Fibroblast of skin of scalp (primary cell): ENCODE measurements at places on chromosomes 4 and X.

GRCh38 chrX:387729-388128, 1.0 kb upstream of the PPP2R3B start:
- DNase-seq = no peak

DNA sequence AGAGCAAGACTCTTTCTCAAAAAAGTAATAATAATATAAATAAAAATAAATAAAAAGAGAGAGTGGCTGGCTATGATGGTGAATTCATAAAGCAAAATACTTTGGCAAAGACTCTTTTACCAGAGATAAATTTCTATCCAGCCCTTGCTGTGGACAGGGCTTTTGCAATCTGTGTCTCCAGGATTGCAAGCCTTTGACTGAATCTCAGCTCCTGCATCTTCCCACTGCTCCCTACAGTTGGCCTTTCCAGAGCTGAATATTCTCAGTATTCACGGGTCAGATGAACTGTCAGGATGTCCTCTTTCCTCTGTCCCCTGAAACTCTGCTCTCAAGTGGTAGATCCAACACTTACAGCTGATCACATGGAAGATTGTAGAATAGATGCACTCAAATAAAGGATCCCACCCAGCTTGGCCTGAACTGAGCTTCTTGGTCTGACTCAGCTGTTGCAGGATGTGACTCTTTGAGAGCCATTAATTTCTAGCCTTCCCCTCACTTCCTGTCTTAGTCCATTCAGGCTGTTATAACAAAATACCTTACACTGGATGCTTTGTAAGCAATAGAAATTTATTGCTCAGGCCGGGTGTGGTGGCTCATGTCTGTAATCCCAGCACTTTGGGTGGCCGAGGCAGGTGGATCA, 123.4 kb upstream of the GUCY1A1 start:
- no peak for DNase-seq

- no peak for DNase-seq
Measured at GRCh38 chrX:120726294-120726693, 96.4 kb upstream of the C1GALT1C1 start.

DNA sequence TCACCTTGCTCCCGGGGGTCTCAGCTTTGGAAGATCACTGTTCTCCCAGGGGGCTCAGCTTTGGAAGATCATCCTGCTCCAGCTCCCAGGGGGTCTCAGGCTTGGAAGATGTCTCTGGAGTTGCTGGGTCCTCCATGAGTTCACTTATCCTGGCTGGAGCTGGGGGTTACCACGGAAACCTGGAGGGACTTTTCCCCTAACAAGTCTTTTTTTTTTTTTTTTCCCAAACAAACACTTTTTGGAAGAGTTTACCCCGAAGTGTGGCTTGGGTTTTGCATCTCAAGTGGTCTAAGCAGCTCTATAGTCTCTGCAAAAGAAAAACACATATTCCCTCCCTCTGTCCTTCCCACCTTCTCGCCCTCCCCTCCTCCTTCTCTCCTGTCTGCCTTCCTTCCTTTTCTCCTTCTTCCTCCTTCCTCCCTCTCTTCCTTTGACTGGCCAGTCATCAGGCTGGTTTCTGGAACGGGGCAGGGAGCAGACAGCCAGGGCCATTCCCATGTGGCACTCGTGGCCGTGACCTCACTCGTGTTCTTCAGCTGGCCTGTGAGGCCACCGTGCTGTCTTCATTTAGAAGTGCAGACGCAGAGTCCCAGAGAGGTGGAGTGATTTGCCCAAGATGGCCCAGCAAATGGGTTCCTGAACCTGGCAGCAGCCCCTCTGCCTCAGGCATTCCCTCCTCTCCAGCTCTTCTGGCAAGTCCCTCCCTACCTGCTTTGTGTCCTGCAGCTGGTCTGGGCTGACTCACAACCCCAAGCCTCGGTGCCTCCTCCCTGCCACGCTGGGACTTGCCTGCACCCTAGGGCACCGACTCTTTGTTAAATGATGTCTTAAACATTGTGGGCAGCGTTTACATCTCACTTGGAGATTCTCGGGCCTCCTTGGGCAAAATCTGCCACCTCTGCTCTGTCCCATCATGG, 25.9 kb upstream of the HMX1 start:
- DNase-seq = no peak

DNA sequence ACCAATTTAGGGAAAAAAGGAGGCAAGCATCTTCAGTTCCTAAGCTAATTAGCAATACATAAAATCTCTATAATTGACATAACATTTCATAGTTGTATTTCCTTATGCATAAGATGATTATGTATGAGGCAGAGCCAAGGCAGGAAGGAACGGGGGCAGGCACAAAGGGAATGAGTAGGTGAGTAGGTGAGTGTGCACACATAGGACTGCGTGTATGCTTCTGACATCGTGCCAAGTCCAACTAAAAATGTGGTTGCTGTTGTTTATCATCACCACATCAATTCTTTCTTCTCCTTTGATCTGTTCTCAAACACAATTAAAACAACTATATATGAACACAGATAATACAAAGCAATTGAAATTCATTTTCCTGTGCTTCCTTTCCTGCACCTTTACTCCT, 131.2 kb downstream of the UNC5C start:
- DNase-seq = no peak
